Psoas muscle (tissue), 8 donors: ENCODE measurements at places on chromosomes 3 and 15. TPM values are rescaled to one million over a fixed set of nuclear protein-coding genes. Genes with fewer than 3 reads are reported as not detected.
A peak's percentile ranks its signal among the peaks of the same experiment; 100 is the strongest.

The RBM5 gene
- 61.4 TPM for total RNA-seq

The CLDN16 gene
- not detected for total RNA-seq

The CHRNA7 gene
- total RNA-seq, result 0.32 TPM

The ARL14 gene
- not detected for total RNA-seq

The TIMMDC1 gene
- total RNA-seq, result 181 TPM

The P2RY14 gene
- 1.2 TPM for total RNA-seq

The ST3GAL6 gene
- total RNA-seq, result 9.4 TPM

DNA sequence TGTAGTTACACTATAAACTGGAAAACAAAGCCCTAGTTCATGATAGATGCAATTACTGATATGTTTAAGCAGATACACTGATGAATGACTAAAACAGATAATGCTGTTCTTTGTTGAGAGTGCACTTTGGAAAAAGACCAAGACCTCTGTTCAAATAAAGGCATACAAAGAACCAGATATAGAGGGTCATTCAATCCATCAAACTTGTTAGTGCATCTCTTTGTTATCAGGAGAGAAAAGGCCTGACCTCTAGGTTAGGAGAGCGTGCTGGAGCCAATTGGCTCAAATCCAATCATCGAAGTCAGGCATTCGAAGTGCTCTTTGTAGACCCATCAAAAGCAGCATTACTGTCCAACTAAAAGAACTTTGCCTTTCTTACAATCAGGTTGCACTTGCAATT, 124.2 kb downstream of the TFG start:
- no peaks in the 10 kb centered on the region for H3K36me3 ChIP-seq
- DNase-seq, result no peak
- no peaks in the 10 kb centered on the region for H3K4me1 ChIP-seq
- no peak overlapping the region for H3K4me3 ChIP-seq
- H3K27ac ChIP-seq, result no peak overlapping the region
- H3K27me3 ChIP-seq, result no peaks in the 10 kb centered on the region

- H3K4me3 ChIP-seq, result no peak overlapping the region
- H3K36me3 ChIP-seq, result no peaks in the 10 kb centered on the region
- H3K27me3 ChIP-seq, result no peaks in the 10 kb centered on the region
- no peak for DNase-seq
- H3K4me1 ChIP-seq, result no peaks in the 10 kb centered on the region
Observed at GRCh38 chr3:190269101-190269500, 53.1 kb downstream of the CLDN1 start.

GRCh38 chr3:149519912-149520311, 45.4 kb downstream of the TM4SF4 start:
- H3K4me1 ChIP-seq, result no peaks in the 10 kb centered on the region
- H3K27me3 ChIP-seq, result no peaks in the 10 kb centered on the region

DNA sequence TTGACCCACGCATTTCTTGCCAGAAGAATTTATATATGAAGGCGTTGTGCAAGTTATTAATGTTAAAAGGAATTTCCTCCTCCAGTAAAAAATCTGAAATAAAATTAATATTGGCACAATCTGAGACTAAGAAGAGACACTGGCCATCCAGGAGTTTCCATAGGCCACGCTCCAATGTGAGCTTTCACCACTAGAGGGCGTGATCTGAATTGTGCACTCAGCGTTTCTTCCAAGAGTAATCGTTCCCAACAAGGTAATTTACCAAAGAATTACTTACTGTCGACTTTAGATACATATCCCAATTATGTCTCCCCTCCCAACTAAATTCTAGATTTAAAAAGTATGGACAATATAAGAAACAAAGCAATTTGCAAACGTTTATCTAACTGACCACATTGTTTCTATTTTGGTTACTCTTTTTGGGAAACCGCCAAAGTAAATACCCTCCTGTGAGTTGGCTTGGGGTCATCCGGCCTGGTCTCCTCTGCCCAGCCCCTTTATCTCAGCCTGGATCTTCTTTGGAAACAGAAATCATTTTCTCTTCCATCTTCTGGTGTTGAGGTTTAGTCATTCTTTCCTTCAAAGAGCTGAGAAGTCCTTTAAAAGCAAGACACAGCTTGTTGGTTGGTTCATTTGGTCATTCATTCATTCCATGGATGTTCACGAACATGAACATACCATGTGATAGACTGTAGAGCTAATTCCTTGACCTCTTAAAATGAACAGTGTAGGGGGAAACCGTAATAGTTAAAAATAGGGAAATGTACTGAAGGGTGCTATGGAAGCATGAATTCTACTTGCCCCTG, 26.2 kb downstream of the POLR2M start:
- H3K4me1 ChIP-seq, result no peaks in the 10 kb centered on the region
- no peak overlapping the region for H3K27ac ChIP-seq
- no peak overlapping the region for H3K4me3 ChIP-seq
- no peaks in the 10 kb centered on the region for H3K27me3 ChIP-seq

DNA sequence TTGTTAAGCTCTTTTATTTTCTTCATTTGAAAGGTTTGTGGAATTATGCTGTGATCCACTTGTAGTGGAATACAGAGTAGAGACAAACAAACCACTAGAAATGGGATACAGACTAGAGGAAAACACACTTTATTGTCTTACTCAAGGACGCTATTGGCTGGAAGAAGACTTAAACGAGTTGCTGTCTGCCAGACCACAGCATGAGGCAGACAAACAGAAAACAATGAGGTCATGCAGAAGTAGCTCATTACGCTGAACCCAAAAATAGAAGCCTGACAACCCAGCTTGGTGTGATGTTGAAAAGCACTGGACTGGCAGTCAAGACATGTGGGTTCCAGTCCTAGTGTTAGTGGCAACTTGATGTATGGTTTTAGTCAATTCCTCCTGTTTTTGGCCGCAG, 62.4 kb upstream of the P3H2 start:
- no peaks in the 10 kb centered on the region for H3K4me1 ChIP-seq
- DNase-seq, result no peak
- H3K27ac ChIP-seq, result peak overlapping the region; percentile 62

GRCh38 chr15:79002581-79002980, 57.7 kb upstream of the CTSH start:
- no peak overlapping the region for H3K4me3 ChIP-seq
- peak; percentile 28 for DNase-seq
- no peaks in the 10 kb centered on the region for H3K27me3 ChIP-seq
- no peaks in the 10 kb centered on the region for H3K36me3 ChIP-seq
- no peak overlapping the region for H3K27ac ChIP-seq

DNA sequence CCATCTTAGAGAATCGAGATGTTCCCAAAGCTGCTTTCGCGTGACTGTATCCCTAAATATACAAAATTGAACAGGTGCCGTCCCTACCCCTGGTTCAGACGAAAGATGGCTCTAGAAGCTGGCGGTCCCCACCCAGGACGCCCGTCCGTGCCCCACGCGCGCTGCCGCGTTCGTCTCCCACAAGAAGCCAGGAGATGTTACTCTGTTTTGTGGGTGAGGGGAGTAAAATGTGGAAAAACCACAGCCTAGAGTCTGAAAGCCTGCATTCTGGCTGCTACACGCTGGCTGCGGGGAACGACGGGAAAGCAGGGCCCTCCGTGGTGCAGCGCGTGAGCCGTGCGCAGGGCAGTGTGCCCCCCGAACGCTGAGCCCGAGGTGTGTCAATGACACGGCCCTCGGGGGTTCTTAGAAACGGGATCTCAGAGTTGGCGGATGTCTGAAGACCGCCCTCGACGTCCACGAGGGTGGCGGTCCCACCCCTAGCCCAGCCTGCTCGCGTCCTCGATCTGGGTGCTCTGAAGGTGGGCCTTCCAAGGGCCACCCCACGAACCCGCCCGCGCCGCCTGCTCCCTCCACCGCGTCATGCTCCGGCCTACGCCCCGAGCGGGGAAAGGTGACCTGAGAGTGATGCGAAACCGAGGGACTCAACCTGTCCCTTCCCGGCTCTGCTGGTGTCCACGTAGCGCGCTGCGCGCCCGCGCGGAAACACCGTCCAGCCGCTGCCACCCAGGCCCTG, 95.6 kb downstream of the OCA2 start:
- no peak for DNase-seq
- H3K36me3 ChIP-seq, result no peaks in the 10 kb centered on the region
- no peak overlapping the region for H3K27ac ChIP-seq
- H3K27me3 ChIP-seq, result no peaks in the 10 kb centered on the region
- no peaks in the 10 kb centered on the region for H3K4me1 ChIP-seq

GRCh38 chr3:64019271-64019670, 4.0 kb downstream of the PSMD6 start:
- H3K4me3 ChIP-seq, result no peak overlapping the region
- H3K27ac ChIP-seq, result no peak overlapping the region
- H3K27me3 ChIP-seq, result no peaks in the 10 kb centered on the region
- peaks cover 18% of the 10 kb centered on the region for H3K36me3 ChIP-seq
- peaks cover 22% of the 10 kb centered on the region for H3K4me1 ChIP-seq
